Activated T-cell treated with anti-CD3 and anti-CD28 coated beads, Interleukin-2, amount 50 U/mL, for 4 hours (primary cell): ENCODE measurements at places on chromosomes 16 and 17. TPM values are rescaled to one million over a fixed set of nuclear protein-coding genes. Genes with fewer than 3 reads are reported as not detected.

Gene ANKRD13B
- 40.4 TPM for total RNA-seq

DNA sequence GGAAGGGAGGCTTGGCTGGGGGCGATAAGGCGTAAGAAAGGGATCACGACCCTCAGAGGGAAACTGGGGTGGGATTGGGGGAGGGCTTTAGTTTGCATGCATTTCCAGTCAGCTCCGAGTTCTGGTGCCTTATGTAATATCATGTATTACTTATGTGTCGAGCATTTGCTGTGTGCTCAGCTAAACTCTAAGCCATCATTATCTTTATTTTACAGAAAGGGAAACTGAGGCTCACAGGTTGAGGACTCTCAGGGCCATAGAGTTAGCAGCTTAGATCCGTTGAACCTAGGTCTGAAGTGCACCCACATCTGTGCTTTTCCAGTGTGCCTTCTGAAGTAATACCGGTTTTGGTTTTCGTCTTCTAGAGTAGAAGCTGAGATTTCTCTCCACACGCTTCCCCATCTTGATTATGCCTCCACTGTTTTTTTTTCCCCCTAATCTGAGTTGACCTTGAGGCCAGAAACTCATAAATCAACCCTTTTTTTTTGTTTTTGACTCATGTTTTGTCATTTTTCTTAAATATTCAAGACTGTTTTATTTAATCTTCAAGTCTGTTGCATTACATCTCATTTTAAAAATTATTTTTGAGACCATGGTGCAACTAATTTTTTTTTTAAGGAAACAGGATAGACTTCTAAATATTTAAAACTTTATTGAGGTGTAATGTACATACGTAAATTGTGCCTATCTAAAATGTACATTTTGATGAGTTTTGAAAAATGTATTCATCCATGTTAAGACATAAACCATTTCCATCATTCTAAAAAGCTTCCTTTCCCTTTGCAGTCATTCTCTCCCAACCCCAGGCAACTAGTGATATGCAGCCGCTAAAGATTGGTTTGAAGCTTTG is 741 bp downstream of the CYB5B start:
- DNase-seq = no peak

Gene CSH2
- total RNA-seq = not detected

DNA sequence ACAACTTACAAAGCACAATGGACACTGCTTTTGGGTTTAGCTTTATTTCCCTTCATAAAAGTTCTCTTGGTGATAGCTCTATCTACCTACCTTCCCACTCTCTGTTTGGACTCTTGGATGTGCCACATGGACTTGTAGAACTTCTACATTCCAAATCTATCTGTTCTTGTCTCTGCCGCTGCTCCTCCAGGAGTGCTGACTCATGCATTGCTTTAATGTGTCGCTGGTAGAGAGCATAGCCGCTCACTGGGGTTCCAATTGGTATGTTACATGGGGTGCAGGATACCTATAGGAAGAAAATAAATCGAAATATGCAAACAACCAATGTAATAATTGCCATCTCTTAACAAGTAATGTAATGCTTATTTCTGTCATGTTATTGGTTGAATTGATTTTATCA is 92.1 kb downstream of the TTC19 start:
- DNase-seq = no peak

Gene AANAT
- total RNA-seq = not detected
